ENCODE measurements at places on chromosomes 7 and 10.

DNA sequence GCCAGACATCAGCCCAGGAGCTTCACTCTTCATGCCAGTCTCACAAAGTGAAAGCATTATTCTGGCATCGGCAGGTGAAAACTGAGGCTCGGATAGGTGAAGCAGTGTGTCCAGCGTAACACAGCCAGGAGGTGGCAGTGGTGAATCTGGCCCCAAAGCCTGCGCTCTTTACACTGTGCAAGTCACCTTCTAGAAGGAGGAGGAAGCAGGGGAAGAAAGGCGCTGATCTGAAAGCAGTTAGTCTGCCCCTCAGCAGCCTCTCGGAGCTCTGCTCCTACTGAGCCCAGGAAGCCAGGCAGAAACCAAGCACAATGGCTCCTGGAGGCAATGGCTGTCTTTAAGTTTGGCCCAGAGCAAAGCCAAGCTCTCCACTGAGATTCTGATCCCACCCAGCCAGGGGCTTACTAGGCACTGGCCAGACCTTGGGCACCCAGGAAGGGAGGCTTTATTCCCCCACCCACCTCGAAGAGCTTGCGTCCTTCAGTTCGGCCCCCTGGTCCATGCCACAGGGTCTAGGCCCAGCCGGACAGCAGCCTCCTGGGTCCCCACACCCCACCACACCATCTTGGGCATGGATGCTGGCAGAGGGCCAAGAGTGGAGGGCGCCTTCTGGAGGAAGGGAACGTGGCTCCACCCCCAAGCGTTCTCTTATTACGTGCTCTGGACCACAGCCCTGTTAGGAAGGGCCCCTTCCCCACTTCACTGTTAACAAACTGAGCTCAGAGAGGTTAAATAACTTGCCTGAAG lies 104.5 kb downstream of the GRID1 start:
- peak; percentile 76 for DNase-seq

DNA sequence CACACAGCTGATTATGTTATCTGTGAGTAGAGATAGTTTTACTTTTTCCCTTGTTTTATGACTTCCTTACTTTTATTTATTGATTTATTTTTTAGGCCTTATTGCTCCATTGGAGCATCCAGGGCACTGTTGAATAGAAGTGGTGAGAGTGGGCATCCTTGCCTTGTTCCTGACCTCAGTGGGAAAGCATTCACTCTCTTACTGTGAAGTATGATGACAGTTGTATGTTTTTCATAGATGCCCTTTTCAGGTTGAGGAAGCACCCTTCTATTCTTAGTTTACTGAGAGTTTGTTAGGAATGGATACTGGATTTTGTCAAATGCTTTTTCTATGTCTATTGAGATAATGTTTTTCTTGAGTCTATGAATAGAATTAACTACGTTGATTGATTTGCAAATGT lies 88.6 kb downstream of the XRCC2 start:
- DNase-seq = no peak

- no peak for DNase-seq
Measured at GRCh38 chr10:129004398-129004797, 462.6 kb upstream of the MGMT start.

GRCh38 chr10:102593804-102594079 lies 50.5 kb upstream of the TRIM8 start:
- DNase-seq = no peak

DNA sequence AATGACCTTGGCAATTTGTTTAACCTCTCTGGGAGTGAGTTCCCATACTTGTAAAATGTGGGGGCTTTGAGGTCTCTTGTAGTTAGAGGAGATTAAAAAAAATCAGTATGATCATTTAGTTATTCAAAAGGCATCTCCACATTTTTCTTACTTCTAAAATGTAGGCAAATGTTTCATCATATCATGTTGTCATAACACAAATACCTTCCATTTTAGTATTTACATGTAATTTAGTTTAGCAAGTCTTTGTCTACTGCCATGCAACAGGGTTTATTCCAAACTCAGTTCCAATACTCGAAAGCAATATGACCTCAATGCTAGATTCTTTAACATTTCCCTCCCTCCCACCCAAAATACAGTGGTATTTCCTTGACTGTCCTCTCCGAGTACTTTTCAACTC lies 262.8 kb upstream of the IMMP2L start:
- no peak for DNase-seq

DNA sequence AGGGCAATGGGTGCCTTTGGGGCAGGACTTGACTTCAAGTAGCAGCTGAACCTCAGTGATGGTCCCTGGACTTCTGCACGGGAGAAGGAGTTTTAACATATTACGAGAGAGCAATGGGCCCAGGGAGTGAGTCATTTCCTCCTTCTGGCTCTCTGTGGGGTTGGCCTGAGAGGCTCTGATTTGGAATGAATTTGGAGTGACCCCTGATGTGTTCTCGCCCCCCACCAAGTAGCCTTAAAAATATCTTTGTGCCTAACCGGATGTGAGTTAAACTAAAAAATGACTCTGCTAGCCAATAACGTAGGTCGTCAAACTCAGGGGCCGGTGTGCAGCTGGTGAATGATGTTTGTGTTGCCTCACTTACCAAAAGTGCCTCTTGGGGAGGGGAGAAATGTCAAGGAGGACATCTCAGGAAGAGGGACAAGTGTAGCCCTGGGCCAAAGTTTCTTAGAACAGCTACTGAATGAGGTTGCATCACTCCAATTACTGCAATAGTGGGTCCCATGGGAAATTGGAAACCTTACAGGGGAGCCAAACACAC lies 656.6 kb downstream of the INHBA start:
- DNase-seq = no peak

DNA sequence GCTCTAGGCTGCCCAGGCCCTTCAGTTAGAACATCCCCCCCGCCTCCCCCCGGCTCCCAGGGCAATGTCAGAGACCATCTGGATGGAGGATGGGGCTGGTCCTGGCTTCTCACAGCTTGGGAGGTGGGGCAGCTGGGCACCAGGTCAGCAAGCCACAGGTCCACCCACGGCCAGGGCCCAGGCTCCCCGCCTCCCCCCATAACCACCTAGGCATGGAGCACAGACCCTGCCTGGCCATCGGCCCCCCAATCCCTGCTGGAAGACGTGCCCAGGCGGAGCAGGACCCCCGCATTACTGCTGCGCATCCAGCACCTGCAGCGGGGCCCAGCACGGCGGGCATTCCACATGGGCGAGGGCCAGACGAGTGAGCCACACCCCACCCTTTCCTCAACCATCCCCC lies 169.6 kb downstream of the ELFN1 start:
- no peak for DNase-seq

DNA sequence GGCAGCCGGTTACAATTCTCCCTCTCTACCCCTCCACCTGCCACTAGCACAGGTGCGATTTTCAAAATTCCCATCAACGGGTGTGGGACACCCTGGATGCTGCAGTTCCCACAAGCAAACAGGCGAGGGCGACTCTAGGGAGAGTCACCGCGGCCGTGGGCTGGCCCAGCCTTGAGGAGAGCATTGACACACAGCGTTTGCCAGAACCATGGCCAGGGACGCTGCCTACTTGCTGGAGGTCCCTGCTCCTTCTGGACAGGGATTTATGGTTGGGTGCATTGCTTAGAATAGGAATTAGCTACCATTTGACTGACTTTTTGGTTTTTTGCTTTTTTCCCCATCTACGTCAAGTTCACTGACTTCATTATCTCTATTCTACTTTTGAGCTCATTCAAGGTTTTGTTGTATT lies 19.0 kb upstream of the CLDN4 start:
- peak; percentile 6 for DNase-seq

GRCh38 chr10:43255634-43256431 lies 11.0 kb downstream of the RASGEF1A start:
- no peak for DNase-seq

- no peak for DNase-seq
Measured at GRCh38 chr7:124073310-124073645, 40.4 kb upstream of the TMEM229A start.

- no peak for DNase-seq
Measured at GRCh38 chr10:20277820-20278219, 461.6 kb downstream of the PLXDC2 start.

GRCh38 chr7:25851332-25852210 lies 300.4 kb upstream of the NFE2L3 start:
- DNase-seq = no peak

DNA sequence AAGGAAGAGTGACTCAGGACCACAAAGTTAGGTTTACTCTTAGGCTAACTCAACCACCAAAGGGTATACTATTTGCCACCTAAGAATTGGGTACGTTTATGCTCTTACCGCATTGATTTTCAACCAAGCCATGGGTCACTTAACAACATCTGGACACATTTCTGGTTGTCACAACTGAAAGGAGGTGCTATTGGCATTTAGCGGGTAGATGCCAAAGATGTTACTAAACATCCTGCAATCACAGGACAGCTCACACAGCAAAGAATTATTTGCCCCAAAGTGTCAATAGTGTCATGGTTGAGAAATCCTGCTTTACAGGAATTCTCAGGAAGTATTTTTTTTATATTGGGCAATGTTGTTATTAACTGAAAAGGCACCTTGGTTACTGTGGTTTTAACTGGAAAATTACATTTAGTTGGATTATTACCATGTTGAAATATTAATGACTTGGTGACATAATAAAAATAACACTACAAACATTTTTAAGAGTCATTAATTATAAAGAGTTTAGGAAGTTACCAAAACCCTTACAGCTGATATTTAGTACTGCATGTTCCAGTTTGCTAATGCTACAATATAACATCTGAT lies 185.0 kb upstream of the TMEM196 start:
- no peak for DNase-seq

GRCh38 chr10:24744946-24745345 lies 21.3 kb upstream of the ARHGAP21 start:
- DNase-seq = no peak

GRCh38 chr7:48097521-48098231 lies 8.6 kb downstream of the UPP1 start:
- no peak for DNase-seq

DNA sequence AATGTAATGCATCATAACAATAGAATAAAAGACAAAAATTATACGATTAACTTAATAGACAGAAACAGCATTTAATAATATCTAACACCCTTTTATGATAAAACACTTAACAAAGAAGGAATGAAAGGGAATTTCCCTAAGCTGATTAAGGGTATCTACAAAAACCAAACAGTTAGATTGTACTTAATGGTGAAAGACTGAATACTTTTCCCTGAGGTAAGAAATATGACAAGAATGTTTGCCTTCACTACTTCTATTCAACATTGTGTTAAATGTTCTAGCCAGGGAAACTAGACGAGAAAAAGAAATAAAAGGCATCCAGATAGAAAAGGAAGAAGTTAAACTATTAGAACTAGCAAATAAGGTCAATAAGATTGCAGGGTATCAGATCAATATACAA lies 276.9 kb downstream of the BAMBI start:
- no peak for DNase-seq

DNA sequence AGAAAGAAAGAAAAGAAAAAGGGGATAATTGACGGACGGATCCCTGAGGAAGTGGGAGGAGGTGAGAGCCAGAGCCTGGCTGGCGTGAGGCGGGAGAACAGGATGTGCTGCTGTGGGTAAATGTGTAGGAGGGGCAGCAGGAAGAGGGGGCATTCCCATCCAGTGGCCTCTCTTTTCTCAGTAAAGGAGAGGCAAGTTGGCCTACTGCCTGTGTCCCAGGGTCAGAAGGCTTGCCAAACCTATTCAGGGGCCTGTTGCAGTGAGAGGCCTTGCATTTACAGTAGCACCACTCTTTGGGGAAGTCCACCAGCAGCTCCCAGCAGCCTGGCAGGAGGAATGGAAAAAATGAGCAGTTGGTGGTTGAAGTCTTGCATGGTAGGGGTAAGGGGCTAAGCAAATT lies 26.6 kb upstream of the ASCC1 start:
- DNase-seq = no peak

GRCh38 chr10:30056281-30056680 lies 3.1 kb downstream of the JCAD start:
- no peak for DNase-seq

GRCh38 chr10:15528859-15529239 lies 157.8 kb upstream of the FAM171A1 start:
- DNase-seq = no peak

DNA sequence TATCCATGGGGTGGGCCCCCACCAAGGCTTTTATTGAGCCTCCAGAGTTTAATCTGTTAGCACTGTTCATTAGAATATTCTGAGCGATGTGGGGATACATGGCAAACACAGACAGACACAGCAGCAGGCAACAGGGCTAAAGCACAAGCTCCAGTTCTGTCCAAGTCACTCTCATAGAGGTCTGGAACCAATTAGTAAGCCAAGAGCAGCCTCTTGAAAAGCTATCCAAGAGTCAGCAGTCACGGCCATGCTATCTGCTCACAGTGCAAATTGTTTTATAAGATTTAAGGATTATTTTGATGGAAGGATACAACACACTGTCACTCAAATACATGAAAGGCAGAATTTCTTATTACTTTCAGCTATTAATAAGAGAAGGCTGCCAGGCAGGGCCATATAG lies 86.4 kb upstream of the DGKB start:
- DNase-seq = no peak

GRCh38 chr10:104779701-104780100 lies 138.6 kb downstream of the SORCS3 start:
- no peak for DNase-seq

DNA sequence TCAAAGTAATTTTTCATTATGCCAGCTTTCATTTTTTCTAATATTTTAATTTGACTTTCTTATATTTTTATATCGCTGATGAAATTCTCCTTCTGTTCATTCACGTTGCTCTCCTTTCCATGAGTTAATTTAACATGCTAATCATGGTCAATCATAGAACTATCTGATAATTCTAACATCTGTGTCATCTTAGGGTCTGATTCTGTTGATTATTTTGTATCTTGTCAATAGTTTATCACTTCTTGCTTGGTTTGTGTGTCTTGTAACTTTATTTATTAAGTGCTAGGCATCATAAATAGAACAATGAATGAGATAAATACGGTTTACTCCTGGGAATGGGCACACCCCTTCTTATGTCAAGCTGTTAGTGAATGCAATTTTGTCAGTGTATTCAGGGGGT lies 11.0 kb downstream of the TCERG1L start:
- DNase-seq = no peak

DNA sequence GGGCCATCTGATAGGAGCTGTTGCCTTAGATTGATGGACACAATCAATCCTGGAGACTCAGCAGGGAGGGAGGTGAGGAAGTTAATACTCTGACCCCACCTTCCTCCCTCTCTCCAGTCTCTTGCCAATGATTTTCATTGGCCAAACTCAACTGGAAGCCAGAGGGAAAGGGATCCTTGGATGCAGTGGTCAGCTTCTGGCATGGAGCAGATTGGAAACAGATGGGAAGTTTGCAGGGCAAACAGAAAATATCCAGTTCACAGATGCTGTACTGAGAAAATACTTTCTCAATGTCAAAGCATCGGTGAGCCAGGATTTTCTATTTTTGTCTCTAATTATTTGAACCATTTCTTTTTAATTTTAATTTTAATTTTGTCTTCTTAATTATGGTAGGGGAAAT lies 170.8 kb downstream of the BBS9 start:
- DNase-seq = no peak

DNA sequence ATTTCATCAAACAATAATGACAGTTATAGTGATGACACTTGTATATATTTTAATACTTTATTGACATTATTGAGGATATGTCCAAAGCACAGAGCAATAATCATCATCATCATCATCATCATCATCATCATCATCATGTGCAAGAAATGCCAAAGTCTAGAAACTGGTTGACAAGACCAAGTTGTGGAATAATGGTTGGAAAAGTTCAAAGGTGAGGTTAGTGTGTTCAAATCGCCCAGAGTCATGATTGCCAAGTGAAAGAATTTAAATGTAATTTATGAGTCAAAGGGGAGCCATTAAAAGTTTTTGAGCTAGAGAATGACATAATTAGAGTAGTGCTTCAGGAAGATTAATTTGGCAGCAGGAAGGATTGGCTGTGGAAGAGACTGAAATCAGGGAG lies 852.4 kb downstream of the SORCS1 start:
- no peak for DNase-seq

Measured in NCI-H1436 treated with DMSO at 0.1 percent for 48 hours (cell line).